NCI-H526 (cell line): ENCODE measurements at places on chromosomes 5 and 9.
A peak's percentile ranks its signal among the peaks of the same experiment; 100 is the strongest.

DNA sequence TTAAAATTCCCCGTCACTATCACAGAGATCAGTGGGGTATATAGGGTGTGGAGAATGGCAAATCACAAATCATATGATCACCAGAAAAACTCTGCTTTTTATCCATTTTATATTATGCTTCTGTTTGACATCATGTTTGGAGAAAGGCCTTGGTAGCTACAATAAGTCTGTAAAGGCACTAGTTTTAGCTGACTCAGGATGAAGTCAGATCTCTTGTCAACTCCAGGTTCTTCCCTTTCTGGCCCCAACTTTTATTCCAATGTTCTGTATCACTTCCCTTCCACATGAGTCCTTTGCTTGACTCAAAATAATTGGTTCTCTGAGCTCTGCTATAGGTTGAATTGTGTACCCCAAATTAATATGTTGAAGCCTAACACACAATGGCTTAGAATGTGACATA is 484.9 kb downstream of the PTPRD start:
- no peak for DNase-seq

- DNase-seq: no peak
Observed at GRCh38 chr5:126628102-126628501, 27.4 kb downstream of the PHAX start.

- DNase-seq: no peak
Observed at GRCh38 chr9:110443146-110443865, 105.6 kb upstream of the TXNDC8 start.

DNA sequence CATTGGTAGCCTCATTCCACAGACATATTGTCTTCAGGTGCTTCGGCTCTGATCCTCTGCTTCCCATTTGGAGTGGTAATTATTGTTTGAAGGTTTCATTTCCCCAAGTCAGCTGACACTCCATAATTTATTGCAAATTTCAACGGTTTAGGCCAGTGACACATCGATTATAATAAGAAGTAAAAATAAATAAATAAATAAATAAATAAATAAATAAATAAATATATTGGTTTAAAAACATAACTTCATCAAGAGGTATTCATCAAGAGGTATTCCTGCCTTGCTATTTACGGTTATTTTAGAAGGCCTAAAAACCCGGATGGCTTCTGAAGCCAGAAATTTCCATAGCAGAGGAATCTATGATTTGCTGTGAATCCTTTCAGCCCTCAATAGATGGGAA is 273.1 kb downstream of the SLF1 start:
- no peak for DNase-seq

GRCh38 chr5:174151599-174152181 is 106.2 kb downstream of the NSG2 start:
- no peak for DNase-seq

DNA sequence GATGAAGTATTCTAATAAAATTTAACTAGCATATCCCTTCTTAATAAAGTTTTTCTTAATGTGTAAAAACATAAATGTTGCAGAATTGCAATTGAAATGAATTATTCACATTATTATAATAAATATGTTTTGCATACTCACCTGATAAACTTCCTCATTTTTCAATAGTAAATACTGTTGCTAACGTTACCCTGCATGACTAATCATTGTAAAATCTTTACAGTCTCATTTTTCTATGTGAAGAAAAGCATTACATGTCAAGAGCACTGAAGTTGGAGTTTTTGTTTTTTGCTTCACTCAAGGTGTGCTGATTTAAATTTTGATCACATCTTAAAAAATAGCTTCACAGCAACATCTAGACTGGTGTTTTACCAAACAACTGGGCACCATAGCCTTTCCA is 157.2 kb upstream of the CDH18 start:
- no peak for DNase-seq

GRCh38 chr5:127838661-127839060 is 135.5 kb downstream of the CCDC192 start:
- DNase-seq: no peak

- DNase-seq: no peak
Observed at GRCh38 chr5:164289526-164289925, 784.1 kb downstream of the MAT2B start.

DNA sequence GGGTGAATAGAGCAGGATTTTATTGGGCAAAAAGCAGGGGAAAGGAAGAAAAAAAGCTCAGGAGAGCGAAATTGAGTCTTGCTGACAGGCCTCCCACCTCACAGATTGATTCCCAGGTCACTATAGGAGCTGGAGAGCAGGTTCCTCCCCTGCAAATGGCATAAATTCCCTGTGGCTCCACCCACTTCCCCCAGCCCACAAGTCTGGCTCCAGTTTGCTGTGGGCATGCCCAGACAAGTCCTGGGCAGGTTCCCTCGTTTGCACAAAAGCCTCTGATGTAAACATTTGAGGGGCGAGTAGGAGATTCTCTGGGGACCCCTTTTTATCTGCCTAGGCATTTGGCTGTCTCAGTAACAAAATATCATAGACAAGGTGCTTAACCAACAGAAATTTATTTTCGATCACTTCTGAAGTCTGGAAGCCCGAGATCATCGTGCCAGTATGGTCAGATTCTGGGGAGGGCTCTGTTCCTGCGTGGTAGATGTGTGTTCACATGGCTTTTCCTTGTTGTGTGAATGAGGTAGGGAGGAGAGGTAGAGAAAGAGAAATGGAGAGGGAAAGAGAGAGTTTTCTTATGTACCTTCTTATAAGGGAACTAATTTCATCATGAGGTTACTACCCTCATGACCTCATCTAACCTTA is 614.5 kb downstream of the MAT2B start:
- peak; percentile 9 for DNase-seq

DNA sequence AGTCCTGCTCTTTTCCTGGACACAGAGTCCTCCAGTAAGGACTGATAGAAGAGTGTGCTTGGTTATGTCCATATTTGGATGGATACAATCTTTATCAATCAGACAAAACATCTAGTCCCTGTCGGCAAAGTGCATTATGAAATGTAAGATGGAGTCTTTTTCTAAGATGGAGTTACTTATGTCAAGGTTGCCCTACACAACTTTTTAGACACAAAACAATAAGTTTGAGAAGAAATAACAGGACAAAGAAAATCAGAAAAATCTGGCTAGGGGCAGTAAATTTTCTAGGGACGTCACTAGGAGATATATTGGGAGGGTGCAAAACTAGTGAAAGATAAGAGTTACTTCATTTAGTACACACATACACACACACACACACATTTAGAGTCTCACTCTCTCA is 23.3 kb upstream of the SUB1 start:
- DNase-seq: no peak

DNA sequence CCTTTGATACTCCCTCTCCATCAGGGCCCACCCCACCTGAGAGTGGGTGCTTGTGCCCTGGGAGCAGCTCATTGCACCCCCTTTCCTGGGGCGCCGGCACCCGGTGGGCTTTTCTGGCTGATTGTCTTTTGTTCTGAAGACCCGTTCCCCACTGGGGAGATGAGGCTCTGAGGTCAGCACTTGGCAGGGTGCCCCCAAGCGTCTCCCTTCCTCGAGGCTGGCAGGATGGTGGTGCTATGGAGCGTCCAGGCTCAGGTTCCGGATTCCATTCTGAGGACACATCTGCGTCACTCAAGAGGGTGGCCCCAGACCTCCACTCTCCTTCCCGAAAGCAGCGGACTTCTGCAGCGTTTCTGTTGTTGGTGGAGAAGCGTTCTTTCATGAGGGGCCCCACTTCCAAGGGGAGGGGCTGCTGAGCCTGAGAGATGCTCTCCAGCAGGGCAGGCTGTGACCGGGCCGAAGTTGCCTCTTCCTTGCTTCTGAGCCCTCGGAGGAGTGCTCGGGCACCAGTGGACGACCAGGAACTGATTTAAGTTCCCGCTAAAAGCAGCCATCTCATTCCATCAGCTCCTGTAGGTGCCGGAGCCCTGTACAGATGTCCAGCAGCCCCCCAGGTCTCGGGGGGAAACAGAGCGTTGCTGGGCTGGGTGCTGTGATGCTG is 42.2 kb downstream of the COL5A1 start:
- DNase-seq: no peak

DNA sequence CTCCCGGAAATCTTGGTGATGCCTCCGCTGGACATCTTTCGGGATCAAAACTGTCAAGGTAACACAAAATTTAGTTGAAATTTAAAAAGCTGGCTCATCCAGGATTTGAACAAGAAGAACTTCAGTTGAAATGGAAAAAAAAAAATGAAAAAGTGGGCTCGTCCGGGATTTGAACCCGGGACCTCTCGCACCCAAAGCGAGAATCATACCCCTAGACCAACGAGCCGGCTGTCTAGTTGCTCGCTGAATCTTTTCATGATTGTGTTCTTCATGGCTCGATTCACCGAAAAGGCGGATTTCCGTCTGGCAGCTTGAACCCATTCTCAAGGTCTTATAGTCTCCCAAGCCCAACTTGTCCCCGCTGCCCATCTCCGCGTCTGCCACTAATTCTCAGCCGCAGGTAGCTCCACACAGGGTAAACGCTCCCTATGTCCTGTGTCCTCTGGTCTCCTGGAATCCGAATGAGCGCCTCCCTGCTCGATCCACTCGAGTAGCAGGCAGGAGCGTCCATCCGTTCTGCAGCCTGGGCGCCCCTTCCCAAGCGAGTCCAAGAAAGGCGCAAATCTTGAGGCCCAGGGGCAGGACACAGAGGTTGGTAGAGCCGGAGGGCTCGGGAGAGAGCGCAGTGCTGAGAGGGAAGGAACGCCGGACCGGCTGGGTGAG is 16.2 kb downstream of the TRIM7 start:
- no peak for DNase-seq

DNA sequence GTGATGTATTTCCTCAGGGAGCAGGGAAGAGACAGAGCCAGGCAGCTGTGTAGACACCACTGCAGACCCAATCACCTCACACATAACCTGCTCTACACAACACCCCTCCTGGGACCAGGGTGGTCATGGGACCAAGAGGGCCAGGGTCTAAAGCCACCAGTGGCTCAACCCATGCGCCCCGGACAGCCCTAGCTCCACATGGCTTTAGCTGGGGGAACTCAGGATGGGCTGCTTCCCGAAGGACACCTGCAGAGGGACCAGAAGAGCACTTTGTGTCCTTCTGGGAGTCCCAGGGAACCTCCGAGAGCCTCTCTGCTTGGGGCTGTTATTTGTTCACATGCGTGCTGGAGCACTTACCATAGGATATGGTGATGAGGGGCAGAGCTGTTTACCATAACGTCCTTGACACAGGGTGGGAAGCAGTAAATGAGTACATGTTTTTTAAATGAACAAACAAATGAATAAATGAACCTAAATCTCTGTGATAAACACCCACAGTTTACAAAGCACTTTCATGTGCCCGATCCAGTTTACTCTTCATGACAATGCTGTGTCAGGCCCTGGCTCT is 12.3 kb downstream of the SEPTIN8 start:
- no peak for DNase-seq

DNA sequence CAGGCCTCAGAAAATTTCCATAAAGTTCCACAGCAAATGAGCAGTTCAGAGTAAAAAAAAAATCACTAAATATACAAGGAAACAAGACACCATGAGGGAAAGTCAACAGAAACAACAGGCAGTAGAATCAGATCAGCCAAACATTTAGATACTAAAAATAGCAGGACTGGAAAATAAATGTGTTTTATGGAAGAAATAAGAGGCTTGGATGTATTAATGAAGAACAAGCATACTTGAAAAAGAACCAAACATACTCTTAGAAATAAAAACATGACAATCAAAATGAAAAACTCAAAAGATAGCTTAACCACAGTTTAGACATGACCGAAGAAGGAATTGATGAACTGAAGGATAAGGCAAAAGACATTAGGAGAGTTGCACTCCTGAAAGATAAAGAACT is 22.6 kb downstream of the MYMK start:
- DNase-seq: no peak

DNA sequence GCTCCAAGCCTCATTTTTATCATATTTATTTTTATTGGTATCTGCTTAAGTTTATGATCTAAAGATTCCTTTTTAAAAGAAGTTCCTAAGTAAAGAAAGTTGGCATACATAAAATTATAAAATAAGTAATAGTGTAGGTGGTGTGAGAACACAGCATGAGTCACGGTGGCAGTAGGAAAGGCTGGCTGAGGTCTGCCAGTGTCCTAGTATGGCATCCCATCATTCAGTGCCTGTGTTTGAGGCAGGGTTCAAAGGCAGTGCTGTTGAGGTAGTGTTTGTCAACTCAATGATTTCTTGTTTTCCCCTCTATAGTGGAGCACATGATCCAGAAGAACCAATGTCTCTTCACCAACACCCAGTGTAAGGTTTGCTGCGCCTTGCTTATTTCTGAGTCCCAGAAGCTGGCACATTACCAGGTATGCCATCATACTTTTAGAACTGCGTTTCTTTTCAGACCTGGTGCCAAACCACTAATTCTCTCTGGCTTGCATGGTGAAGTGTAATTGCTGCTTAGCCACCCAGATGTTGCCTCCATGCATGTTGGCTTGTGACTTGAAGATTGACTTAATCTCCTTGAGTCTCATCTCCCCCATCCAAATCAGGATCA is 18.4 kb downstream of the ZNF346 start:
- DNase-seq: no peak

DNA sequence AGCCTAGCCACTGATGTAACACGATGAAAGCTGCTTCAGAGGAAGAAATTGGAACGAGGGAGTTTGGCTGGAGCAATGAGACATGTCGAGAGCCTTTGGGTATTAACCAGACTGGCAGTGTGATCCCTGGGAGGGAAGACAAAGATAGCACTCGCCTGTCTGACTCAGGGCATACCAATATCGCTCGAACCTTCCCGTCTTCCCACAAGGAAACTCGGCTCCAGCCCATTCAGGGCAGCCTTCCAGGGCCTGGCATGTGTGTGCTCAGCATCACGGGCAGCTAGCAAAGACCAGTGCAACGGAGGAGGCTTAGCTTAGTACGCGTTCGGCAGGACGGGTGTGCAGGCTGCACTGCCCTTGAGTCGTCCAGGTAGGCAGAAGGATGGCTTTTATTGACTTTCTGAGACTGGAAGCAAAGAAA is 356.9 kb upstream of the WWC1 start:
- DNase-seq: no peak

DNA sequence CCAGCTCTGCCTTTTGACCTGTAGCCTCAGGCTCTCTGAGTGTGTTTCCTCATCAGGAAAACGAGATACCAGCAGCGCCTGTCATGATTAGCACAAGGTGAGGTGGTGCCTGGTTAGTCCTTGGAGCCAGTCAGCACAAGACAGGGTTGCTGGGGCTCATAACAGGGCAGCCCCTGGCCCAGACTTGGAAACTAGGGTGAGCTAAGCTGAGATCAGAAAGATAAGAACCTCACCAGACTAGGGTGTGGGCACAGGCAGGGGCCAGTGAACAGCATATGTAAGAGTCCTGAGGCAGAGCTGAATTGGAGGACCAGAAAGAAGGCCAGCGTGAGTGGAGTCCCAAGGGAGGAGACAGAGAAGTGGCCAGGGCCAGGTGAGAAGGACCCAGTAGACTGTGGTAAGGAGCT is 42.7 kb upstream of the FUBP3 start:
- no peak for DNase-seq

GRCh38 chr5:133967698-133968203 is 674 bp downstream of the C5orf15 start:
- DNase-seq: no peak

DNA sequence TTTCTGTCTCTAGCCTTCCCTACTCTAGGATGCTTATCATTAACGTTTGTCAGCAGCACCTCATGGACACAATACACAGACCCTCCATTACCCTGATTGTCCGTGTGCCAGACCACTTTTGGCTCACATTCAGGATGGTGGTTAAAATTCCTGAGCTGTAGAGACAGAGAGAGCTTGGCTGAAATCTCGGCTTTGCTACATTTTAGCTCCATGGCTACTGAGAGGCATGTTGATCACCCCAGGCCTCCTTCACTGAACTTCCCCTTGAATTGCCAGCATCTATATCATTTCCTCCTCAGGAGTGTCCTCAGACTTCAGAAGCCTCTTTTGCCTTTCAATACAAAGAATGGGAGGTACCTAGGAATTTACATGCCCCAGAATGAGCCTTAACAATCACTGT is 104.7 kb upstream of the ISL1 start:
- DNase-seq: no peak
